ENCODE measurements at places on chromosomes 12 and 14.
A peak's percentile ranks its signal among the peaks of the same experiment; 100 is the strongest.

GRCh38 chr12:76030341-76031080 is 1.1 kb downstream of the PHLDA1 start:
- DNase-seq = peak; percentile 63

DNA sequence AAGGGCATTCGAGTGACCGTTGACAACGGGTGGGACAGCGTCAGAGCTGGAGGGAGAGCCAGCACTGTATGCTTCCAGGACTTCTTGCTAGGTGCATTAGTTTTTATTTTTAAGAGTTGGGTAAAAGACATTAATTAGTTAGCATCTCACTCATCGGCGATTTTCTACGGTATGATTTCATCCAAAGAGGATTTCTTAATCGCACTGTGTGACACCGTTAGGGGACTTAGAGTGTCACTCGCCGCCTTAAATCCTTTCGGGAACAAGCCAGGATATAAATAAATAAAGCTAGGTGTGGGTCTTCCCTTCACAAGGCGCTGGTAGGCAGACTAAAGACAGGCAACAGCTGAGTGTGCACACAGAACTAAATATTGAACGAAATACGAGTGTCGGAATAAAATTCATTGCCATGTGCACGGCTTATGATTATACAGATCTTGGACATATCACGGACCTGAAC is 869 bp upstream of the NOVA1 start:
- DNase-seq = no peak

- no peak for DNase-seq
These were observed 25.9 kb upstream of the POLR3B start for GRCh38 chr12:106331599-106331998.

DNA sequence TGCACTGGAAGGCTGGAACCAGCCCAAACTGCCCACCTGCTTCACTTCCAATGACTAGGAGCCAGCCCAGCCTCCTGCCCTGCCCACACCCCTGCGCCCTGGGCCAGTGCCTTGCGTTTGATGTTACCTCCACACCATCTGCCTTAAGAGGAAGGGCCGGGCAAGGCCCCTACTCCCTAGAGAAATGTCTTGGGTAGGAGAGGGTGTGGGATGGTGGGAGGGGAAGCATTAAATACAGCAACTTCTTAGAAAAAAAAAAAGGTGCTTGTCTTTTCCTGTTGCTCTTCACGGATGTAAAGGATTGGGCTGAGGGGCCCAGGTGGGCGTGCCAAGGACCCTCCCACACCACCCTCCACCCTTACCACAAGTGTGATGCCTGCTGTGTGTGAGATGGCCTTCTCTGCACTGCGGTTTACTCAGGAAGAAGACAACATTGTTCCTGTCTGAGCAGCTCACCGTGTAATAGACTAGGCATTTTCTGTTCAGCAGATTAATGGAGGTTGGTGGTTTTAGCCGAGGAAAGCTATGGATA is 99.9 kb downstream of the NINJ2 start:
- peak; percentile 81 for DNase-seq

GRCh38 chr12:14643251-14643650 is 53.1 kb downstream of the GUCY2C start:
- peak; percentile 59 for DNase-seq

DNA sequence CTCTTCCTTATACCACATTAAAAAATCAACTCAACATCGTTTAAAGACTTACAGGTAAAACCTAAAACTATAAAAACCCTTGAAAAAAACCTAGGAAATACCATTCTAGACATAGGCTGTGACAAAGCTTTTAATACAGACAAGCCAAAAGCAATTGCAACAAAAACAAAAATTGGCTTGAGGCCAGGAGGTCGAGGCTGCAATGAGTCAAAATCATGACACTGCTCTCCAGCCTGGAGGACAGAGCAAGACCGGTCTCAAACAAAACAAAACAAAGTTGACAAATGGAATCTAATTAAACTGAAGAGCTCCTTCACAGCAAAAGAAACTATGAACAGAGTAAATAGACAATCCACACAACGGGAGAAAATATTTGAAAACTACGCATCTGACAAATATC is 1057.8 kb downstream of the FSCB start:
- DNase-seq = no peak

GRCh38 chr12:5488626-5488955 is 56.7 kb downstream of the NTF3 start:
- no peak for DNase-seq

DNA sequence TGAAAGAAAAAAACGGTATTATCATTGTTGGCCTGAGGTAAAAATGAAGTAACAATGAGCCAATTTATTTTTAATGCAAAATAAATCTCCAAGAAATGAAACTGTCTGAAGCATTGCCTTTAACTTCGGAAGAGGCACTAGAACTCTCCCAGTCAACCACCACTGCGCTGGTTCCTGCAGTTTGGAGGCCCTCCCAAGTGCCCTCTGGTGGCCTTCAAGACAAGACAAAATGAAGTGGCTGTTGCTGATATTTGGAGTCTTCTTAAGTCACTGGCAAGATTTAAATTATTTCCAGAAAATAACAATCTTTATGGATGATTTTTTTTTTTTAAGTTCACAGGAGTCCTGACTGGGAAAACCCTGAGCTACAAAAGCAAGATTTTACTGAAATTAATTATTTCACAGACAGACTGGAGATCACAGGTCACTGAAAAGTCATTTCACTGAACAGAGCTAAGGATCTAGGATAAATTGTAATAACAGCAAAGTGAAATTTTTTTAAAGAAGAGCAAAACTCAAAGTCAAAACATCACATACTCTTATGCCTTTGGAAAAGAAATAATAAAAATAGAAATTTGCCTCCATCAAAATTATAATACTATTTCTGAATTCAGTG is 58.2 kb downstream of the DICER1 start:
- peak; percentile 21 for DNase-seq

- DNase-seq = no peak
These were observed 315 bp downstream of the LTB4R2 start for GRCh38 chr14:24310265-24310645.

DNA sequence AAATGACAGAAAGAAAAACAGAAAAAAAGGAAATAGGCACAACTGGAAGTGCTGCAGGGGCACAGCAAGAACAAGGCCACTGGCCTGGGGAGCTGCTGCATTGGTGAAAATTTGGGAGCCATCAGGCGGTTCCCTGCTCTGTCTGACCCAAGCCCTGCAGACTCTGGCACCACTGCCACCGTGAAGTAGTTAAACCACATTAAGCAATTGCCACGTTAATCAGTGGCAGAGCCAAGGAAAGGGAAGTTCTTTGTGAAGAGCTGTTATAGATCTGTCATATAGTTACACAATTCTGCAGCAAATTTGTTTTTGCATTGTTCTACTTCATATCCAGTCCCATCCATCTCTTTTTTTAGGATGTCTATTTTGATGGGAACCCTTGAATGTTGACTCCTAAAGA is 915.3 kb downstream of the FSCB start:
- DNase-seq = no peak

- no peak for DNase-seq
These were observed 812.1 kb upstream of the NOVA1 start for GRCh38 chr14:27409944-27410343.

DNA sequence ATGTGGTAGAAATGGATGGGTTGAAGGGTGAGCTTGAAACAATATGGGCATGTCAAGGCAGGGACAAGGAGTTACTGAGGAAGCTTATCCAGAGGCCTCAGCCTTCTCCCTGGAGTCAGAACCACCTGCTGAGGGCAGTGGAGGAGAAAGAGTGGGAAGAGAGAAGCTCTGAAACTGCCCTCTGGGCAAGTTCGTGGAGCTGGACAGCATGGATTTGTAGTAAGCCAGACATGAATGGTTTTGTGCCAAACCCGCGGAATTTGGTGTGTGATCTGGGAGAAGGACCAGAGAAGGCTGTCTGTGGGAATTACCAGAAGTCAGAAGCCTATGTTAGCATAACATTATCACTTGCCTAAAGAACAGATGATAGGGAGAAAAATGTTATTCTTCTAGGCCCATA is 164.8 kb downstream of the SLC41A2 start:
- no peak for DNase-seq

DNA sequence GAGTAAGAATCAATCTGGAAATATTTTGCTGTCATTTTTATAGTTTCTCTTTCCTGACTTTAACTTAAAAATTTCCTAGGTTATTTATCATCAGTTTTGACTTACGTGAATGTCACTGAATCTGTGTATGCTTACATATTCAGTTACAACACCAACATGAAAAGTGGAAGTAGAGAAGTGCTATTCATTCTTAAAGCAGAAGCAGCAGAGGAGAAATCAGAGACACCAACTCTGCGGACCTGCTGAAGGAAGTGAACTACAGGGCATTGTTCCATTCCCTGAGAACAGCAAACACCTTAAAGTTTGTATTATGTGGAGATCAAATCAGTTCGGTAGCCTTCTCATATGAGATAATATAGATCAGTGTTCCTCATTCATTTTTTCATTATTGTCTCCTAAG is 34.1 kb downstream of the RAD51B start:
- no peak for DNase-seq

DNA sequence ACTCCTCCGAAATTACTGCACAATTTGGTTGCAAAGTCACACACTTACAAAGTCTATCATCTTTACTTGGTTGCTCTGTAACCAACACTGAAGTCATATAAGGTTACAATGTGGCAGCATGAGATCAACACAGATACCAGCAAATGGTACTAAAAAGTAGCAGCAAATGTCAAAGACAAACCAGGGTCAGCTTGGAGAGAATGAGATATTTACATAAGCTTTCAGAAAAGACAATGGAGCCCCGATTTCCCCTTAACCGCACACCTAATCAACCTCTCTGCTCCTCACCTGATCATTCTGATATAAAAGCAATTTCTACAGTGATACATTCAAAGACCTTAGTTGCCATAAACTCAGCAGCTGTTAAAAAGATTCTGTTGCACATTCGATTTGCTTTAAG is 76.4 kb upstream of the FOXN3 start:
- DNase-seq = no peak

DNA sequence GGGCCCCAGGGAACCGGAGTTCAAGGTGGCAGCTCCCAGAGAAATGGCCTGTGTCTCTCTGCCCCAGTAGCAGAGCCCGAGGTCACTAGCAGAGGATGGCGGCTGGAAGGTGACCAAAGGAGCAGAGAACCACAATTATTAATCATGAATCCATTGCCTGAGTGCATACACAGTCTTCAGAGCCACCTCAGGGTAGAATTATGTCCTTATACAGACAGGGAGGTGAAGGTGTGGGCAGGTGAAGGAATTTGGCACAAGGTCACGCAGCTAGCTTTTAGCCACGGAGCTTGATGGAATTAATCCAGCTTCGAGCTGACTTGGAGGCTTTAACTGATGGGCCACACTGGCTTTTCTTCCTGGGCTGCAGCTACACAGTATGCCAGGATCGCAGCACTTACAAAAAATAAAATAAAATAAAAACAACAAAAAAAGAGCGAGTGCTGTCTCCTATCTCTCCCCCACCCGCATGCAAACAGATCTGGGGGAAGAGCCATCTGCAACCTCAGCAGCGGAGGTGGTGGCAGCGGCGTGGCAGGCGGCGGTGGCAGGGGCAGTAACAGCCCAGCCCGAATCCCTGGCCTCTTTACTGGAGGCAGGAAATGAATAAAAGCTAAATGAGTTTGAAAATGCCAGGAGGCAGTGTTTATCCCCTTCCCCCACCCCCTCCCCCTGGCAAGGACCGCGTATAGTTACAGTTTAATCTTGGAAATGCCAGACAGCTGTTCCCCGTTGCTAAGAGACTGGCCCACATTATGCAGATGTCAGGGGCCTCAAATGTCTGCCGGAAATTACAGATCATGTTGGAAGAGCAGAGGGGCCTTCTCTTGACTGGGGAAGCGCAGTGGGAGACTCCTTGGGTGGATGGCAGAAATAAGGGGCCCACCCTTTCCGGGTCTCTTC is 93.5 kb downstream of the LRRC74A start:
- DNase-seq = peak; percentile 40

GRCh38 chr12:82523996-82524395 is 162.7 kb upstream of the TMTC2 start:
- DNase-seq = no peak

- DNase-seq = no peak
These were observed 2.5 kb downstream of the TEAD4 start for GRCh38 chr12:2961705-2962104.

DNA sequence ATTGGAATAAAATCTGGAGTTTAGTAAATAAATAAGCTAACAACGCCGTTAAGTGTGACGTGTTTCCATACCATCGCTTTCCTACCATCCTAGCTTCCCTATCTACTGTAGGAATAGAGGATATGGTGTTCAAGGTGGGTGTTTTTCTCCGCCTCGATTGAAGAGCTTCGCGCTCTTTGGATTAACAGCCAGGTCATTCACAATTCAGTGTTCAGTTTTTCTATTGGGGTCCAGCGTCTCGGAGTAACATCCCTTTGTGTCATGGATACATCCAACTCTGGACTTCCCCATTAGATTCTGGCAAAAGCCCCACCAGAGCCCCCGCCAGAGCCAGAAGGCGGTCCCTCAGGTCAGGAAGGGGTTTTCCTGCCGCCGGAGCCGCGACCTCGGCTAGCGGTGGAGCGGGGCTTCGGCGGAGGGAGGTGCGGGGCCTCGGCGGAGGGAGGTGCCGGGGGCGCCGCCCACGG is 1.2 kb upstream of the SRGAP1 start:
- no peak for DNase-seq

DNA sequence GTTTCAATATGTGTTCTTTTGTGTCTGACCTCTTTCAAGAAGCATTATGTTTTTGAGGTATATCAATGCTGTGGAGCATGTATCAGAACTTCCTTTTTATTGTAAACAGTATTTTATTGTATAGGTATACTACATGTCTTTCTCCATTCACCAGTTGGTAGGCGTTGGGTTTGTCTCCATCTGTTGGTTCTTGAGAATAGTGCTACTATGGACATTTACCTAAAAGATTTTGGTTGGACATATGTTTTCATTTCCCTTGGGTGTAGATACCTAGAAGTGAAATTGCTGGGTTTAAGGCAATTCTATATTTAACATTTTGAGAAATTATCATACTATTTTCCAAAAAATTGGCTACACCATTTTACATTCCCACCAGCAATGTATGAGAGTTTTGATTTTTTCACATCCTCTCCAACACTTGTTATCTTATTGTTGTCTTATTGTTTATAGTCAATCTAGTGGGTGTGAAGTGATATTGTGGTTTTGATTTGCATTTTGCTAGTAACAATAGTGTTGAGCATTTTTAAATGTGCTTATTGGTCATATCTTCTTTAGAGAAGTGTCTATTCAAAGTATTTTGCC is 409.2 kb downstream of the IPO8 start:
- DNase-seq = no peak

- DNase-seq = no peak
These were observed 1778.9 kb upstream of the SEL1L start for GRCh38 chr14:83312511-83312910.

- DNase-seq = no peak
These were observed 152.3 kb downstream of the MON2 start for GRCh38 chr12:62618930-62619329.

DNA sequence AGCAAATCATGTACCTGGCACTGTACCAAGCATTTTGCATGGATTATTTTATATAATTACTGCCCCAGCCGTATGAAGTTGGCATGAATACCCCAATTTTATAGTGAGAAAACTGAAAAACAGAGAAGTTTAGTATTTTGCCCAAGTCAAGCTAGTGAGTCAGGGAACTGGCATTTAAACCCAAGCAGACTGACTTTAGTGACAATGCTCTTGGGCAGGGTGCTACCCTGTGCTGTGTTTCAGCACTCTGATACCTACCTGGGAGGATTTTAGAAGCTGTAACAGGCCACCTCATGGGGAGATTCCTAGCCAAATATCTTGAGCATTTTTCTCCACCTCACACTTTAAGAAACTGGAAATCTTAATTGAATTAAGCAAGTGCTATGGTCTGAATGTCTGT is 98.1 kb upstream of the MAX start:
- no peak for DNase-seq
